Stimulated activated naive CD4-positive, alpha-beta T cell (primary cell): ENCODE measurements at places on chromosomes 6 and 20.

GRCh38 chr6:124148236-124148957, 344.7 kb downstream of the NKAIN2 start:
- DNase-seq: no peak

DNA sequence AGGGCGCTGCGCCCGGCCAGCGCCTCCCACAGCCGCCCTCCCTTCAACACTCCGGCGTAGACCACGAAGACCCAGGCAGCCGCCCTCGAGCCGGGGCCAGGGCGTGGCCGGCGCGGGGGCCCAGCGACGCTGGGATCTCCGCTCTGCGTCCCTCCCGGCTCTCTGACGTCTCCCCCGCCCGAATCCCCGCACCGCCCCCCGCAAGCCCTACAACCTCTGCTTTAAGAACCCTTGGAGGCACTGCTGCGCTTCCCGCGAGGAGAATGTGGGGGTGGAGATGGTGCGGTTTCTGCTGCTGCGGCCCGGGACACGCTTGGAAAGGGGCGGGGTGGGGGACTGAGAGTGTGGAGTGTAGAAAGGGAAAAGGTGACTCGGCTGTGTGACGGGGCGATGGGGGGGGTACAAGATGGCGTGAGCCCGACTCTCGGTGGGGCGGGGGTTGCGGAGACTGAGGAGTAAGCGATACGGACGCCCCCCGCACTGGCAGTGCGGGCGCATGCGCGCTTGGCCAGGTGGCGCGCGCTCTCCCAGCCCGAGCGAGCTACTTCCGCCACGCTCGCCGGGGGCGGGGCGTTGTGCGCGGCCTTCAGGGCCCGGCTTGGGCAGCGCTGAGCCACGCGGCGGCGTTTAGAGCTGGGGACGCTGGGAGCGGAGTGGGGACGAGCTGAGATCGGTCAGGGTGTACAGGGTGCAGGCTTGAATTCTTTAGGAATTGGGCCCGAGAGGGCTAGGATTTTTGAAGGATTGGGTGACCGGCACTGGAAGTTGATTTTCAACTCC, at the start of gene SUPT3H:
SUPT3H (minus strand) TSS at position 381 of the 780 bp plus-strand sequence.
- peak; percentile 89 for DNase-seq

GRCh38 chr6:45215759-45216158, 112.4 kb upstream of the RUNX2 start:
- DNase-seq: no peak

GRCh38 chr6:114449659-114450058, 106.8 kb upstream of the HS3ST5 start:
- DNase-seq: no peak

DNA sequence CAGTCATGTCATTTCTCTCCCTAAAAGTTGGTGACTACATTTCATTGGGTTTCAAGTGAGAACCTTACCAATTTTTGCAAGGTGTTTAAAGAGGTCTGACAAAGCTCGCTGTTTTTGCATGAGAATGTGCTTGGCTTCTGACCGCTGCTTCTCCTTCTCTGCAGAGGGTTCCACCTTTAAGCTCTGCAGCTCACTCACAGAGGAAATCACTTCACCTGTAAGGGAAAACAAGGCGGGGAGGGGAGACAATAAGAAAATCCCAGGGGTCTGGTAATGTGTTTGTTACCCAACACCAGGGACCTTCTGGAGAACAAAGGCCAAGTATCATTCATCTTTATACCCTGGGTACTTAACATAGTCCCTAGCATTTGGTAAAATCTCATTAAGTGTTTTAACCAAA, 40.0 kb upstream of the LYRM2 start:
- no peak for DNase-seq

GRCh38 chr6:97705568-97705967, 422.6 kb upstream of the MMS22L start:
- no peak for DNase-seq

- DNase-seq: peak; percentile 73
Observed at GRCh38 chr6:63573076-63573898, 1.0 kb downstream of the LOC128125822 start.

- DNase-seq: no peak
Observed at GRCh38 chr6:3798055-3798919, 46.8 kb upstream of the PXDC1 start.

- no peak for DNase-seq
Observed at GRCh38 chr6:15283986-15284361, 38.1 kb downstream of the JARID2 start.

GRCh38 chr20:34299556-34300255, 3.4 kb downstream of the AHCY start:
- DNase-seq: no peak

DNA sequence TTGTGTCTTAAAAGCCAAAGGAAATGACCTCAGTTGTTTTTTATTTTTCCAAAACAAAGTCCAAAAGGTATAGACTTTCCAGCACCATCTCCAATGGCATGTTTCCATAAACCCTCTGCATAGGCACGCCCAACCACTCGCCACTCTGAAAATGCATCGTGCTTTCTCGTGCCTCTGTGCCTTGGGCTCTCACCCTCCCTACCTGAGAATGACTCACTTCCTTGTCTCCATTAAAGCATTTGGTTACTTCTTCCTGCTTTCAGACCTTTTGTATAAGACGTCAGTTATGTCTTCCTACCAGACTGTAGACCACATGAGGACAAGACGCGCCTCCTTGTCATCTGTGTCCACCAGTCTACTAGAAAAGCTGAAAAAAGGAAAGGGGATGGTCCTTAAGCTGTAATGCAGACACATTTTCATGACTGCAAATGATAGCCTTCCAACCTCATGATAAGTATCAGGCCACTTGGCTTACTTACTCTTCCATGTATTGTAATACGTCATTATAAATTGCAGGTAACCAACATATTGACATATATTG, 61.2 kb upstream of the CDYL start:
- DNase-seq: no peak

GRCh38 chr6:19795211-19795610, 42.0 kb upstream of the ID4 start:
- no peak for DNase-seq

GRCh38 chr6:41591859-41592502, 45.8 kb downstream of the FOXP4 start:
- peak; percentile 60 for DNase-seq

- DNase-seq: no peak
Observed at GRCh38 chr6:18076231-18076630, 46.2 kb downstream of the NHLRC1 start.

DNA sequence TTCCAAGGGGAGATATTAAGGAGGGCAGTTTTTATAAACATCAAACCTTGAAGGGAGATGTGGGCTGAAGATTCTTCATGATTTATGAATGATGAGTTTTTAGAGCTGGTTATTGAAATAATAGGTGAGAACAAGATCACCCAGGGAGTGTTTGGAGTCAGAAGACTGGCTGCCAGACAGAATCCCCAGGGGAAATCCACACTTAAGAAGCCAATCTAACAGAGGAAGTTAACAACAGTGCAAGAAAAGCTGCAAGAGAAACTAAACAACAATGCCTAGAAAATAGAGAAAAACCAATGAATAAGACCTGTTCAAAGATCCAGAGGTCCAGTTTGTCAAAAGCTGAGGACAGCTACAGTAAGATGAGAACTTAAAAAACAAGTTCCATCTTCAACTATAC, 167.9 kb upstream of the MAN1A1 start:
- no peak for DNase-seq

DNA sequence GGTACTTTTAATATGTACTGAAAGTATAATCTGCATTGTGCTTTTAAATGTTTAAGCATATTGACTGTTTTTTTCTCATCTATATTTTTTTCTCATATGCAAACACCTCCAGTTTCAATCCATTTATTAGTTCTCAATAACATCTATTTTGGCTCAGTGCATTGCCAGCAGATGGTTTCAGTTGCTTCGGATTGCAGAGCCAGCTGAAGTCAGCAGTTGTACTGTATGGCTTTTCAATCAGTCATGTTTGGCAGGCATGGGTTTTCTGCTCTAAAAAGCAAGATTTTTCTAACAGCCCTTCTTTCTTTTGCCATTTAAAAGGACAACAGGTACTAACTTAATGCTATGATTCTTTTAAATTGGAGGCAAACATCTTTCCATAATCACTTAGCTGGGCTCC, 121.2 kb downstream of the CD109 start:
- no peak for DNase-seq

GRCh38 chr6:88565836-88566235, 397.6 kb downstream of the RNGTT start:
- DNase-seq: no peak

GRCh38 chr6:160215232-160215631, 43.4 kb downstream of the SLC22A2 start:
- DNase-seq: no peak

DNA sequence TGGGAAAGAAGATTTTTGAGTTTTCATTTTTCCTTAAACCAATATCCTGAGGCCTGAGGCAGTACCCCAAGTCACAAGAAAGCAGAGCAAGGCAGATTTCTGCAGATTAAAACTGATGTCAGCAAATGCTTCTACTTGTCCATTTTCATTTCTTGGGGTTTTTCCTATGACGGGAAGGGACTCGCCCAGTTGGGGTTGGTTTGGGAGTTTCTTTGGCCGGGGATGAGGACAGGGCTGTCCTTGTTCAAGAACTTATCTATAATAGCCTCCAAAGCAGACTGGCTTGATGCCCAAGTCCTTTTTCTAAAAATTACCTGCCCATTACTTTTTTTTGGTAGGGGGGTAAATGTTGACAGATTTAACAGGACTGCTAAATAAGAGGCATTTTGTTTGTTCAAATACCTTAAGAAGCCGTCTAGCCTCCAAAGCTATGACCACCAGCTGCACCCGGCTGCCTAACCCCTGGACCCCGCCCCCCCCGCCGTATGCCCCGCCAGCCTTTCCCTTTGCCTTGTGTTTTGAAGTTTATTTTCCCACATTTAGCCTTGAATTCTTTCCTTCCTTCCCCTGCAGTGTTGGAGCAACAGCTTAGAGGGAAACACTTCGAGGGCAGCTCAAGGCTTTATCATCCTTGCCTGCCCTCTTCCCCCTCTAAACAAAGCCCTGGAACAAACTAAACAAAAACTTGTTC, 2.5 kb downstream of the KCNK5 start:
- DNase-seq: no peak

DNA sequence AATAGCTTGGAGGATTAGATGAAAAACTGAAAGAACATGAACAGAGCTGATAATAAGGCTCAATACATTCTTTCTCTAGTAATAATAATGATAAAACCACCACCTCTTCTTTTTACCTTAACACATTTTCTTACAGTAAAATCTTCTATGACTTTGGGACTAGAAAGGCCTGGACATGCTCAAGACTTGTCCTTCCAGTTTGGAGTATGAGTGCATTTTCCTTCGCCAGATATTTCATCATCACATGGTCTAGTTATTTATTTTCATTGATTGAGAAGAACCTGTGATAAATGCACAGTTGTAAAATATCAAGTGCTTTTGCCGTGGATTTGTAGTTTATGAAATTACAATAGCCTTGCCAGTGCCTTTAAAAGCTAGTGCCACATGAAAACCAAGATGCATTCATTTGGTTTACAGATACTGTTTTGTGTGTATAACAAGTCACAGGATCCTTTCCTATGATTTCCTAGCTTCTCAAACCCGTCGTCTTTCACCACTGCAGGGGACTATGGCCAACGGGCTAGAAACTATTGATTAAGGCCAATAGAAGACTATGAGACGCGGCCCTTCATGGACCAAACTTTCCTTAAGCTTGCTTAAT, 200.2 kb upstream of the ZNF217 start:
- DNase-seq: no peak

DNA sequence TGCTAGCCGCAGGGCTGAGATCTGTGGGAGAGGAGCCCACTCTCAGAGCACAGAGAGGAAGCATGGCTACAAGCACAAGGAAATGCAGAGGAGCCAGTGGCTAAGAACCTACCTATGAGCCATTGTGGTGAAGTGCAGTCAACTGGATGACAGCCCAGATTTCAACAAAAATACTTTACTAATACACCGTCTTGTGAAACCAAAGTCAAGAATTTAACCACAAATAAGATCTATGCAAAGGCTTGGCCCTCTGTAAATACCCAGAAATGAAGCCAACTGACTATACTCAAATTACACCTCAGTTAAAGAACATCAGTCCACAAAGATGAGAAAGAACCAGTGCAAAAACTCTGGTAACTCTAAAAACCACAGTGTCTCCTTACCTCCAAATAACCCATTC, 40.1 kb upstream of the PTCHD4 start:
- DNase-seq: no peak

GRCh38 chr6:125831659-125832058, 40.9 kb downstream of the NCOA7 start:
- peak; percentile 13 for DNase-seq

- no peak for DNase-seq
Observed at GRCh38 chr6:131995917-131996316, 44.7 kb upstream of the CCN2 start.

- DNase-seq: no peak
Observed at GRCh38 chr6:157253017-157253416, 70.3 kb downstream of the TMEM242 start.

GRCh38 chr6:129179283-129179682, 296.3 kb downstream of the LAMA2 start:
- DNase-seq: no peak

GRCh38 chr6:146913842-146914488, 290.3 kb upstream of the STXBP5 start:
- no peak for DNase-seq

DNA sequence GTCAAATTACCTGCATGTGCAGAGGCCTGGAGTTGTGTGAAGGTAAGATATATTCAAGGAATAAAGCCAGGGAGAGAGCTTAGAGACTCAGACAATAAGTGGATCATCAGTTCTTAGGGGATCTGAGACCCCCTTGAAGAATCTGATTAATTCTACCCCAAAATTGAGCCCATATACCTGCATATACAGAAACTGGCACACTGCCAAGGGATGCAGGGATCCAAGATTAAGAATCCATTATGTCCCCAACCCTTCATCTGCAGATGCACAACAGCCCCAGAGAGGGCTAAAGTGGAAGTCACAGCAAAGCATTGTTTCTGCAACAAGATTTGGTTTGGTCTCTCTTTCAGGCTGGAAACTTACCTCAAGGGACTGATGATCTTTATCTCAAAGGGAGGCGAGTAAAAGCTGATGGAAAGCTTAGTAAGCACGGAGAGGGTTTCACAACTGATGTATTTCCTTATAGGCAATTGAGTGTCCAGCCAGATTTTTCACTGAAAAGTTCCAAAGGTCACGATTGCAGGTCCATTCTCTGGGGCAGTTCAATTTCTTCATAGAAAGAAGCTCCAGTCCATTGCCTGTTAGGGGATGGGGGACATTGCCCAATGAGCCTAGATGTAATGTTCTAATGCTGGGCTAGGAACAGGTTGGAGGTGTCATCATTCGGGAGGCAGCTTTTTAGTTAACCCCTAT, 20.9 kb upstream of the STK35 start:
- no peak for DNase-seq

GRCh38 chr6:97026298-97026697, 101.8 kb downstream of the KLHL32 start:
- DNase-seq: no peak

- no peak for DNase-seq
Observed at GRCh38 chr6:27617700-27618689, 145.1 kb upstream of the ZNF184 start.

DNA sequence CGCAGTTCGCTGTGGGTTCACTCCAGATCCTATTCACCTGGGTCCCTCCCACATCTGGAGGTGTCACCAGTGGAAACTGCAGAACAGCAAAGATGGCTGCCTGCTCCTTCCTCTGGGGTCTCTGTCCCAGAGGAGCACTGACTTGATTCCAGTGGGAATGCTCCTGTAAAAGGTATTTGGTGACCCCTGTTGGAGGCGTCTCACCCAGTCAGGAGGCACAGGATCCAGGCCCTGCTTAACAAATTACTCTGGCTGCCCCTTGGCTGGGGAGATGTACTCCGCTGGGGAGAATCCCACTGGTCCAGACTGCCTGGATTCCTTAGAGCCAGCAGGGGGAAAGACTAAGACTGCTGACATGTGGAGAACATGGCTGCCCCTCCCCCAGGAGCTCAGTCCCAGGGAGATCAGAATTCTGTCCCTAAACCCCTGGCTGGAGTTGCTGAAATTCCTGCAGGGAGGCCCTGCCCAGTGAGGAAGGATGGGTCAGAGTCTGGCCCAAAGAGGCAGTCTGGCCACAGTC, 483.0 kb downstream of the CBLN4 start:
- no peak for DNase-seq
